ENCODE measurements at places on chromosomes 5 and 9.

DNA sequence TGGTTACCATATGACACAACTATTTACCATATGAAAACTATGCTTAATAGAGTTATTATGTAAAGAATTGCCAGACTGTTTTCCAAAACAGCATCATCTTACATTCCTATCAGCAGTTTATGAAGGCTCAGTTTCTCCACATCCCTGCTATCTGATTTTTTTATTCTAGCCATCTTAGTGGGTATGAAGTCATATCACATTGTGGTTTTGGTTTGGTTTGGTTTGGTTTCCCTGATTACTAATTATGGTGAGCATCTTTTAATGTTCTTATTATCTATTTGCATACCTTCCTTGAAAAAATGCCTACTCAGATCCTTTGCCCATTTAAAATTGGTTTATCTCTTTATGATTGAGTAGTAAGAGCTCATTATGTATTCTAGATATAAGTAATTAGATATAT, 199.4 kb upstream of the NFIL3 start:
- DNase-seq: no peak

- DNase-seq: no peak
Observed at GRCh38 chr9:131033269-131034224, 24.6 kb downstream of the LAMC3 start.

DNA sequence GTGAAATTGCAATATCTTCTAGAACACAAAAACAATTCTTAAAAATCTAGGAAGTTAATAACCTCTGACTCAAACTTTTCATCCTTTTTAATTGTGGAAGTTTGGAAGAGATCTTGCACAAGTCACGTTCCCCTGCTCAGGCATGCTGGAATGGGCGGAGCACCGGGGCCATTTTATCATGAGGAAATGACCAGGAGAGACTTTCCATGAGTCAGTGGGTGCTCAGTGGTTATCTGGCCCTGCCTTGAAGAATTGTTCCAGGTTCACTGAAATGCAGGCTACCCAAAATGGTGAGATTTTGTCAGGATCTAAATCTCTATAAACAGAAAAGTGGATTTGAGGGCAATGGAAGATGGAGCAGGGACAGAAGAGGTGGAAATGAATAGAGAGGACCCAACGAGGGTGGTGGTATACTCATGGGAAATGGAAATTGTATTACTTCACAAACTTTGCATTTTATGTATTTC, 61.2 kb downstream of the FYB1 start:
- peak; percentile 79 for DNase-seq

GRCh38 chr9:10562581-10563343, 50.0 kb downstream of the PTPRD start:
- DNase-seq: no peak

- no peak for DNase-seq
Observed at GRCh38 chr5:74469234-74469994, 171.1 kb downstream of the ENC1 start.

- no peak for DNase-seq
Observed at GRCh38 chr5:137409736-137410135, 89.4 kb downstream of the SPOCK1 start.

- DNase-seq: peak; percentile 93
Observed at GRCh38 chr5:140221697-140222223, 46.8 kb downstream of the CYSTM1 start.

DNA sequence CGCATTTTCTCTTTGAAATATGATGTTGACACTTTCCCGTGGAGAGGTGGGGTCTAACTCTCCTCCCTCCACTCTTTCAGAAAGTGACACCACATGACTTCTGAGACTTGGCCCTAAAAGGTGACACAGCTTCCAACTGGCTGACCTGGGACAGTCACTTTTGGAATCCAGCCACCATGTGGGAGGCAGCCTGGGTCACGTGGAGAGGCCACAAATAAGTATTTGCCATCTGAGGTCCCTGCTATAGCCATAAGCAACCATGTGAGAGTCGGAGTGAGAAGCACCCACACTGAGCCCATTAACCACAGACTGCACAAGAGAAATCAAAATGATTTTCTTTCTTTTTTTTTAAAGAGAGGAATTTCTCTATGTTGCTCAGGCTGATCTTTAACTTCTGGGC, 4.1 kb upstream of the PHYKPL start:
- DNase-seq: no peak

DNA sequence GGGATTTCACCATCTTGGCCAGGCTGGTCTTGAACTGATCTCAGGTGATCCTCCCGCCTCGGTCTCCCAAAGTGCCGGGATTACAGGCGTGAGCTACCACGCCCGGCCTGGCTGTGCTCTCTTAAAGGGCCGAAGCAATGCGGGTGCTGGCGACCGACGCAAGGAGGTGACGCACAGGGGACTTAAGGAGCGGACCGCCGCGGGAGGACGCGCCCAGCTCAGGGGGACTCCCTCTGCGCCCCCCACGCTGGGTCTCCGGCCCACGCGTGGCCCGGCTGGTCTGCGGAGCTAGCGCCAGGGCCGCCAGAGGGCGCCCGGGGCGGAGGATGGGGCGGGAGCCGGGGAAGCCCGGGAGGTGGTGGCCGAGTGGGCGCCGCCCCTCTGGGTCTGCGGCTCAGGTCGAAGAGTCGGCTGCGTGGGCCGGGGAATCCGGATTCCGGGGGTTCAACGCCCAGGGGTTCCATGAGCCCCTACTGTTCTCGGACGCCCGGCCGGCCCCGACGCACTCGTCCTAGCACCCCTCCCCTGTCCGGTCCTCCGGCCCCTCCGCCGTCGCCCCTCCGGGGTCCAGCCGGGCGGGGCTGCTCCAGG, 502 bp upstream of the CERCAM start:
- peak; percentile 90 for DNase-seq

DNA sequence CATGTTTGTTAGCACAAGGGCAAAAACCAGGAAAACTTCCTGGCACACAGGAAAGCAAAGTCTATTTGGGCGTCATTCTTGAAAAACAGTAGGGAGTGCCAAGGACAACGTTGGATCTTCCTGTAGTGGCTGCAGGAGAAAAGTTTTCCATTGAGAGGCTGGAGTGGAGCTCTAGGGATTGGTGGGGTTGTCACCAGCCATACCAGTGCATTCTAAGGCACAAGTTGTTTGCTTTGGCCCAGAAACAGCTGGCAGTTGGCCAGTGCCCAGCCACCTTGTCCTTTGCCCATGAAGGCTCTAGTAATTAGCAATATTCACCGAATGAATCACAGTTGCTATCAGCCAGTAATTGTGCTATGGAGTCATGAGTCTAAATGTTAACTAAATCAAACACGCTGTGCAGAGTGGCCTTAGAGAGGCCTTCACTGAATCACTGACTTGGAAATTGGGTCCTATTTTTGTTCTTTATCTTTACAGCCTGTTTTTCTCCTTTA, 26.4 kb downstream of the TNFSF15 start:
- peak; percentile 50 for DNase-seq

GRCh38 chr9:22452415-22453010, 5.9 kb downstream of the DMRTA1 start:
- DNase-seq: peak; percentile 46

DNA sequence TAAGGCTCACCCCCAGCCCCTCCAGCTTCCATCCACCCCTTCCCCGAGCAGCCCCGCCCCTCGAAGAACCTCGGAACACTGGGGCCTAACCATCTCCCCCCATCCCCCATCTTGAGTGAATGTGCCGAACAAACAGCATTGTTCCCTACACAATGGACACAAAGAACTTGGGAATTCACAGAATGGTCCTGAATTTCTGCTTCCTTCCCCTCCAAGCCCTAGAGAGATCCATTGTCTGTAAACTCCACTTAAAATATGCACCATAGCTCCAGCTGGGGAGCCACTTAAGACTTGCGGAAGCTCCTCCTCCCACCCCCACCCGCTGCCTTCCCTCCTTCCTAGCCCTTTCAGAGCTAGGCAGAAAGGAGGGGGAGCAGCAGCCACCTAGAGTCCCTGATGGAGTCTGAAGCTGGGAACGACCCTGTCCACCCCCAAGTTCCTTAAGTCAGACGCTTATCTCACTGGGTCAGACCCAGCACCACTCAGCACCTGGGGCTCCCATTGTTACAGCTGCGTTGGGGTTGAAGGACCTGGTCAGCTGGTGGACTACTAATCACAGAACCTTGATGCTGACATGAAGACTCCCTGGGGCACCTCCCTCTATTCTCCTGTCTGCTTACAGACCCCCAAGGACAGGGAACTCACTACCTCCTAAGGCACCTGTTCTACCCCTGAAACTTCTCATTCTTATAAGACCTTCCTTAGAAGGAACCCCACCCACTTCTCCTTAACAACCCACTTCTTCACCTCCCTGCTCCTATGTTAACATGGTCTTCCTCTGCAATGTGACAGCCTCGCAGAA, 61.4 kb downstream of the PCDH1 start:
- DNase-seq: no peak

DNA sequence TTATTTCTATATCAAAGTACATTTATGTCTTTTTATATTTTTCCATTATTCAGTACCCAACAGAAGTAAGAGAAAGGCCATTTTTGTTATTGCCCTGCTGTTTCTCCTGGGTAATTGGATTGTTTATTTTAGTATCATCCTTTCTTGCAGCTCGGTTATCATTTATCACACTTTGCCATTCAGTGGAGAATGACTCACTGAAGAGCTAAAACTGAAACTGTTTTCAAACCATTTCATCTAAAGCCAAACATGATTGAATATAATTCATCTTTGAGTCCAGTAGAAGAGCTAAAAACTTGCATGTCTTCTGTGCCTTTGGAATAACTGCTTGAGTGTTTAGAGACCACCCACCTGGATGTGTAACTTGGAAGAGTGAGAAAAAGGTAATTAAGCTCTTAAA, 139.5 kb upstream of the PRDM9 start:
- no peak for DNase-seq

- DNase-seq: no peak
Observed at GRCh38 chr5:157514974-157515373, 55.0 kb downstream of the NIPAL4 start.

DNA sequence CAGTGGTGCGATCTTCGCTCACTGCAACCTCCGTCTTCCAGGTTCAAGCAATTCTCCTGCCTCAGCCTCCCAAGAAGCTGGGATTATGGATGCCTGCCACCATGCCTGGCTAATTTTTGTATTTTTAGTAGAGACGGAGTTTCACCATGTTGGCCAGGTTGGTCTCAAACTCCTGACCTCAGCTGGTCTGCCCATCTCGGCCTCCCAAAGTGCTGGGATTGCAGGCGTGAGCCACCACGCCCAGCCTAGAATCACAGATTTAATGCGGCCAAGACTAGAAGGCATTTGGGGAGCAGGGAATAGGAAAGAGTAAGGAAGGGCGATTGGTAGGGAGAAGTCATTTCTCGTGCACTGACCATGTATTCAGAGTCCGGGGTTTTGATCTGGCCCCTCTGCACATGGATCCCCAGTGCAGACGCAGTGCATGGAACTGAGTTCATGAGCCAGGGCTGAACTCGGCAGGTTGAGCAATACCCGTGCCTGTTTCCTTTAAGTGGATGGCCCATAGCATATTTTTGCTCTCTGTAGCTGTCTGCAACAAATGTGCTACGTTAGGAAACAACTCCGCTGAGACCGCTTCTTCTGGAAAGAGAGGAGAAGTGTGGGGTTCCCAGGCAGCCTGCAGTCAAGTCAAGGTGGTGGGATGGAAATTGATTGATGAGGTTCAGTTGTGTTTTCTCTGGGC, 3.4 kb upstream of the HMCN2 start:
- DNase-seq: no peak

DNA sequence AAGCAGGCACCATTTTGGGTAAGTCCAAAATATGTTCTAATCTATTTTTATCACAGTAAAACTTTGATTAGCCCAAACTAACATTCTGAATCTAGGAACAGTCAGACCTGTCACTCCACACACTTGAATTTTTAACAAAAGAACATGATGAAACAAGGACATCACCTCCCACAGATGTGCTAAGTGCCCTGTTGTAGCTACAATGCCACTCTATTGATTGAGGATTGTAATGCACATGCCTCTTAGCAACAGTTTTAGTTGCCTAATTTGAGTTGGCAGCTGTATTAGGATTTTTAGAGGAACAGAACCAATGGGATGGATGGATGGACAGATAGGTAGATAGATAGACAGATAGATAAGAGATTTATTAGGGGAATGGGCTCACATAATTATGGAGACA, 20.3 kb upstream of the RNF20 start:
- DNase-seq: no peak

DNA sequence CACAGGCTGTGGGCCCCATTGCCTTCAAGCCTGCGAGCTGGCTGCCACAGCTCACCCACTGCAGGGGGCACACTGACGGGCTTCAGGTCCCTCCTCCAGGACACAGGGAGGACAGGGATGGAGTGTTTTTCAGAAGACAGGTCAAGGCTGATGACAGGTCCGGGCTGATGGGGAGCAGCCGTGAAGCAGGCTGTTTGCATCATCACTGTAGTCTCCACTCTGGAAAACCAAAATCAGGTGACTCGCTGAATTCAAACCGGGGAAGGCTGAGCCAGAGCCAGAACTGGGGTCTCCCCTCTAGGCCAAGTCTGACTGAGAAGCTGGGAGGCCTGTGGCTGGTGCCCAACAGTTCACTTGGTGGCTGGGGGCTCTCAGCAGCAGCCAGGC, 48.5 kb downstream of the OLFM1 start:
- DNase-seq: no peak

- no peak for DNase-seq
Observed at GRCh38 chr9:70986984-70987383, 134.4 kb downstream of the TRPM3 start.

- DNase-seq: no peak
Observed at GRCh38 chr5:1642621-1643061, 118.9 kb upstream of the LPCAT1 start.

GRCh38 chr9:104094534-104095015, 466 bp downstream of the SMC2 start:
- DNase-seq: peak; percentile 36

All from GM23248 (cell line).